Fibroblast of pulmonary artery (primary cell): ENCODE measurements at places on chromosomes 7 and 10.
A peak's percentile ranks its signal among the peaks of the same experiment; 100 is the strongest.

DNA sequence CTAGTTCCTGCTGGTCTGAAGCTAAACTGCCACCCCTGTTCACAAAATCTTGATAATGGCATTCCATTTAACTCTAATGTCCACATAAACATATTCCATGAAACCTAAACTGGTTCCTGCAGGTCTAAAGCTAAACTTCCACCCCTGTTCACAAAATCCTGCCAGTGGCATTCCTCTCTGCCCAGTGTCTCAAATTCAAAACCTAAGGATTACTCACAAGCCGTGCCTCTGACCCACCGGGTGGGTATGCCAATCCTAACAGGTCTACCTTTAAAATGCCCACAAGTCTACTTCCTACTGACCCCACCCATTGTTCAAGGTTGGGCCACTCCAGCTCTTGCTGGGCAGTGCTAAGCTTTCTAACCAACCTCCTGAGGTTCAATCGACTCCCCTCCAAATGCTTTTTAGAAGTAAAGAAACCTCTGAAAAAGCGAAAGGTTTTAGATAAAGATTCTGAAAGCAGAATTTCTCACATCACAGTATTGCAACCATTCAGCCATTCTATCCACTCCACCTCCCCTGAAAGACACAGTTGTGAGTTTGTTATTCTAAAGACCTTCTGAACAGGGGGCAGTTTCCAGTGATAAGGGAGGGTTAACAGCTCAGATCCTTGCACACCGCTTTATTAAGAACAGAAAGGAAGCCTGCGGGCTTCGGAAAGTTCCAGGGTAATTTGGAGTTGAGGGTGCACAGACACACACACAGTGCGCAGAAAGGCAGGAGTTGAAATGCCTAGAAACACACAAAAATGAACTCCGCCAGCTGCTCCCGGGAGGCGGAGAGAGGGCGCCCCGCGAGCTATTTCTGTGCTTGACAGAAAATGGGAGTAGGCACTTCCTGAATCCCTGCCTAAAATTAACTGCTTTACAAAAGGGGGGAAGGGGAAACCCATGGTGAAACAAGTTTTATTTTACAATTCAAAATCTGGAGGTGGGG lies 87.7 kb downstream of the TNS3 start:
- no peak for DNase-seq

- DNase-seq = no peak
Observed at GRCh38 chr7:31382722-31383121, 42.2 kb upstream of the NEUROD6 start.

- DNase-seq = no peak
Observed at GRCh38 chr10:132403511-132404168, 6.6 kb downstream of the PWWP2B start.

- DNase-seq = no peak
Observed at GRCh38 chr7:156014201-156014600, 201.9 kb upstream of the SHH start.

DNA sequence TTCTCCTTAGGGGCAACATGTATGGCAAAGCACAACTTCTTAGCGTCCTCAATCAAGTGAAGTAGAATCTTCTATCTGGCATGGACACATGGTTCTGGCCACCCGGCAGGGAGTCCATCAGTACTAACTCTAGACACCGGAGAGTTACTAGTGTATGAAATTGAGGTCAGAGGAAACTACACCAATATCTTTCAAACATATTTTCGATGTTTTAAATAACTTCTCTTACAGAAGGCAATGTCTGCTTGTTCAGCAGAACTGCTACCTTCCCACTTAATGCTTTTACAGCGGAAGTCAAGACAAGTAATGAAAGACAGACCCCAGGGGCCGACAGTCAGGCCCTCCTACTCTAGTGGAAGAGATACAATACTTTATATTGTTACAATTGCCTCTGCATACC lies 89.9 kb downstream of the RNF216 start:
- peak; percentile 33 for DNase-seq

DNA sequence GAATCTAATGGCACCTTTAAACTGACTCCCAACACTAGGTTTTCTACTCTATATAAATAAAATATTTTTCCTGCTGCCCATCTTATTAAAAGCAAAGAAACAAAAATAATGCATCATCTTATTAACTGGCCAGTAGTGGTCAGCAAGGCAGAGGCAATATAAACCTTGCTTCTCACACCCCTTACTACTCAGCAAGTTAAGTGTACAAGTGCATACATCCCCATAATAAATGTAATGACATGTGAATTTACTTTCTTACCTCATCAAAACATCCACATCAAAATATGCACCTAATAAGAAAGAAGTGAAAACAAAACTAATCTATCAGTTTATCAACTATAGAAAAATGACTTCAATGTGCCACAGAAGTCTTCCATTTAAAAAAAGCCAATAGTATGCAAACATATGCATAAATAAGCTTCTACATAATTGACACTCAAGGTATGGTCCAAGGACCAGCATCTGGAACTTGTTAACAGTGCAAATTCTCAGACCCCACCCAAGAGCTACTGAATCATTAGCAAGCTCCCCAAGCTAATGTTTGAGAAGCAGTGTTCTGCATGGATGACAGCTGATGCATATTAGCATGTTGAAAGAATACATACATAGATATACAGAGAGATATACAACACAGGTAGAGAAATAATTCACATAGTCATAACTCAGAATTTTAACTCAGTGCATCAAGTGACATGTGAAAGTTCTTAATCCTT lies 182.7 kb downstream of the C7orf25 start:
- DNase-seq = no peak

- DNase-seq = no peak
Observed at GRCh38 chr7:96430356-96430755, 108.5 kb upstream of the SLC25A13 start.

GRCh38 chr10:27143686-27144085 lies 10.5 kb downstream of the YME1L1 start:
- DNase-seq = no peak

DNA sequence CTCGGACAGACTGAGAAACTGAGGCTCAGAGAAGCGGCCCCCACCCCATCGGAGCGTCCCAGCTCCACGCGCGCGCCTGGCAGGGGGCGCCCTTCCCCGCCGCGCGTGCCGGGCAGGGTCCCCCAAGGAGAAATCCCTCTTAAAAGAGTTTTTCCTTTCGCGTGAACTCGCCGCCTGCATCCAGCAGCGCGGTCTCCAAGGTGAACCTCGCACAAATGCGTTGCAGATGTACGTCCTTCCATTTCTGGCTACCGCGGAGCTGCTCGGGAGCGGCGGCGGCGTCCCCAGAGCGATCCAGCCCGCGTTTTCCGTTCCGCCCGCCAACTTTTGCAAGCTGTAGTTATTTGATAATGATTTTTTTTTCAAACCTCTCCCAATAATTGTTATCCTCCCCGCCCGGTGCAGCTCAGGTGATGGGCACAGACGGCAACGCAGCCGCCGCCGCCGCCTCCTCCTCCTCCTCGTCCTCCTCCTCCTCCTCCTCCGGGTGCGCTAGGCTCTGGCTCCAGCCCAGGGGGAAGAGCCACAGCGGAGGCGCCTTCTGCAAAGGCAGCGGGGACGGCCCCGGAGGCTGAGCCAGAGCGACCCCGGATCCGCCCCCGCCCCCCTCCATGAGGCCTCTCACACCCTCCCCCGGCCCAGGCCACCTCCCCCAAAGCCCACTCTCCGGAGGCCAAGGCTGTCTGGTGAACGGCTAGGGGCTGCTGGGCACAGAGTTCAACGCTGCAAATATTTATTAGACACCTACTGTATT lies 74.0 kb upstream of the CUX1 start:
- peak; percentile 58 for DNase-seq

- DNase-seq = peak; percentile 5
Observed at GRCh38 chr10:132489053-132489703, 48.4 kb upstream of the INPP5A start.

DNA sequence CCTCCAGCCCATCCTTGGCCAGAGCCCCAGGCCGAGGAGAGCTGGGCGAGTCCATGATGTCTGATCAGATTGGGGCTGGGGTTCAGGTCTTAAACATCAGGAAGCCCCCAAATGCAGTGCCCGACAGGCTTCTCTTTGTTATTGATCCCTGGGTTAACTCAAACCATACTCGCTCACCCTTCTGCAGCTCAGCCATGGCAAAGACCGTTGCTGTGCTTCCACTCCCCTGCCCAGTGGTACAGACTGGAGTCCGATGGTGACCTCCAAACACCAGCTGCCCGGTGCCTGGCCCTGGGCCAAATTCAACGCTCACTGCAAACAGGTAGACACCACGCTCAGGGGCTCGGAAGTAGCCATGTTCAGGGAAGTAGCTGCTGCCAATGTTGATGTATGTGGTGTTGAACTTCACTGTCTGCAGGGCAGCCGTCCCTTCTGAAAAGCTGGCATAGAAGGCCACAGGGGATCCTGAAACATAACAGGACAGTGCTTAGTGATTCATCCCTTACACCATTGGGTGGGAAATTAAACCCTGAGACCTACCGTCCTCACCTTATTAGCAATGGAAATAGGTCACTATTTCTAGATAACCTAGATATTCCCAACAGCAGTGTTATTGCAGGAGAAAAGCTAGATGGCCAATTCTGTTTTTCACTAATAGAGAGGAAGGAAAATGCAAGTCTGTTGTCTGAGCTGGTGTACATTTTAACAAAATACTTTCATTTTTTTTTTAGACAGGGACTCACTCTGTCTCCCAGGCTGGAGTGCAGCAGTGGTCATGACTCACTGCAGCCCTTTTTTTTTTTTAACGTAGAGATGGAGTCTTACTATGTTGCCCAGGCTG lies 20.5 kb downstream of the MMRN2 start:
- DNase-seq = no peak

GRCh38 chr10:42962902-42963231 lies 114.0 kb upstream of the RET start:
- no peak for DNase-seq

DNA sequence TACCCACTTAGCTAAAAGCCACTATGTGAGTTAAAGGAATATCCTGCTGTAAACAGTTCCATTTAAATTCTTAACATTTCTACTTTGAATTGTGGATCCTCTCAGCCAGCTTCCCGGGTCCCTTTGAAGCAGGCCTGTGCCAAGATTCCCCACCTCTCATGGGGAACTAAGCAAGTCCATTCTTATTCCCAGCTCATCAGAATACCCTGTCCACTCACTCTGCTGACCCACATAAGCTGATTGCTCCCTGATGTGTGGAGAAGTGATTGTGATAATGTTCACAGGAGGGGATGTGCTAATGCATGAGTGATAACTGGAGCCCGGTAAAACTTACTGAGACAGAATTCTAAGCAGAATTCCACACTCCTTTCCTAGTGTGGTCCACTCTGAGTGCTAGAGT lies 709.7 kb downstream of the CNTNAP2 start:
- no peak for DNase-seq

GRCh38 chr7:111025006-111025405 lies 65.9 kb upstream of the LRRN3 start:
- DNase-seq = no peak

GRCh38 chr7:79664884-79665676 lies 211.6 kb upstream of the MAGI2 start:
- DNase-seq = no peak

GRCh38 chr7:195010-195829 lies 2.8 kb downstream of the FAM20C start:
- peak; percentile 28 for DNase-seq

DNA sequence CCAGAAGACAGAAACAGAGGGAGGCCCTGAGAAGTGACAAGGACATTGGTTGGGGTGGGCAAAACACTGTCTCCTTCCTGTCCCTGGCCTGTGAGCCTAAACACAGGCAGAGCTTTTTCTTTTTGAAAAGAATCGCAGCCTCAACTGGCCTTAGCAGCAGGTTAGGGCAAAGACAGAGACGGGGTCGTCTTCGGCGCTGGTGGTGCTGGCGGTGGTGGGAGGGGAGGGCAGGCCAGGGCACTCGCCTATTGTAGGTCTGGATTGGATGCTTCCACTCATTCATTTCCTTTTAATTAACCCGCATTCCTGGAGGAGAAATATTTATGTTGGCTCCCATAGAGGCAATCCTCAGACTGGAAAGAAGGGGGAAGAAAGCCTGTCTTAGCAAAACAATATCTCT lies 22.6 kb downstream of the WNT8B start:
- no peak for DNase-seq

GRCh38 chr10:117762819-117763172 lies 220.2 kb downstream of the EMX2 start:
- DNase-seq = peak; percentile 4

GRCh38 chr10:22659866-22660265 lies 54.5 kb downstream of the PIP4K2A start:
- no peak for DNase-seq

GRCh38 chr10:100307684-100308083 lies 21.2 kb upstream of the BLOC1S2 start:
- peak; percentile 48 for DNase-seq

GRCh38 chr7:47814905-47815613 lies 133.2 kb downstream of the PKD1L1 start:
- peak; percentile 22 for DNase-seq

DNA sequence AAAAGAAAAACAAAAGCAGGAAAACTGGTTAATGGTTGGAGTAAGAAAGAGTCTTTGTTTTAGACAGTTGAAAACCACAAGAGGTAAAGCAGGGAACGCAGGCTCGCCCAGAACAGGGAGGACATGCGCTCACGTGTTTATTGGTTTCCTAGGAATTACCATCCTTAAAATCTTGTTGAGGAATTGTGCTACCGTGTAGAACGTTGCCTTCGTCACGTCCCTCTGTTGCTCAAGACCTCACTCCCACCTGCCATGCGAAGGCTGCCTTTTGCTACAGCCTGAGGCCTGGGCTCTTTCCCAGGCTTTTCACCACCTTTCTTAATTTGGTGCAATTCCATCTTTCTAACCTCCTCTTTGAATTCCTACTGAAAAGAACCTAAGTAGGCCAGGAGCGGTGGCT lies 61.6 kb upstream of the CAMK1D start:
- DNase-seq = no peak

- DNase-seq = no peak
Observed at GRCh38 chr7:67653856-67654454, 657.3 kb downstream of the TYW1 start.

GRCh38 chr10:80670774-80671173 lies 133.1 kb downstream of the SH2D4B start:
- no peak for DNase-seq

DNA sequence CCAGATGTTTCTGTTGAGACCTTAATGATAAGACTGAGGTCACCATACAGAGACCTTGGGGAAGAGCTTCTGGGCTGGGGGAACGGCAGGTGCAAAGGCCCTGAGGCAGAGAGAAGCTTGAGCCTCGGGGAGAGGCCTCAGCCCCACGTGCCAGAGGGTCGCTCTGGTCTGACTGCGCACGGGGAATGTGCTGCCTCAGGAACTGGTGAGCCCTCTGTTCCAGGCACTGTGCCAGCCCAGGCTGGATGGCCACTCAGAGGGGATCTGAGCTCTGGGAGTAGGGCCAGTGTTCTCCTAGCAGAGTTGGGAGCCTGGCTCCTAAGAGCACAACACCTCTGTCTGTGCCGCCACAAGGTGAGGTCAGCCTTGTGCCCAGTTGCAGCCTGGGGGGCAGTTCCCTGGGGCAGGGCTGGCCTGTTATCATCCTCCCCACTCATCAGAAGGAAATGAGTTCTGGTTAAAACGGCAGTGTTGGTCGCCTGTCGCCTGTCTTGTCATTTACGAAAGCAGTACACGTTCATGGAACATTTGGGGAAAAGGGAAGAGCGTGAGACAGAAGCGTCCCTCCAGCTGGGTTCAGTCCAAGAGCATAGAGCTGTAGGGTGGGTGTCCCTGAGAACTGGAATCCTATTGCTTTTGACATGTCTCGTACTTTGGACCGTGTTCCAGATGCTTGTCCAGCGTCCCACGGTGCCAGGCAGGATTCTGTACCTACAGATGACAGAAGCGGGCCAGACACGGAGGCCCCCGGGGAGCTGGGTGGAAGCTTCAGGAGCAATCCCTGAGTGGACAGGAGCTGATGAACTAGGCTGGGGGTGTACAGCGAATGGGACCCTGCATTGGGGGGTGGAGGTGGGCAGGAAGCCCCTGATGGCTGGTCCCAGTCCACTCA lies 4.3 kb downstream of the TTYH3 start:
- DNase-seq = no peak

GRCh38 chr7:100486111-100486636 lies 2.4 kb downstream of the NYAP1 start:
- no peak for DNase-seq
